Stimulated activated CD8-positive, alpha-beta memory T cell treated with anti-CD3 and anti-CD28 coated beads, Interleukin-15, amount 100 ng/mL, for 1 hour (primary cell): ENCODE measurements at places on chromosomes 5 and 9.
A peak's percentile ranks its signal among the peaks of the same experiment; 100 is the strongest.

GRCh38 chr9:4614627-4615026, 47.5 kb upstream of the PLPP6 start:
- no peak for DNase-seq

DNA sequence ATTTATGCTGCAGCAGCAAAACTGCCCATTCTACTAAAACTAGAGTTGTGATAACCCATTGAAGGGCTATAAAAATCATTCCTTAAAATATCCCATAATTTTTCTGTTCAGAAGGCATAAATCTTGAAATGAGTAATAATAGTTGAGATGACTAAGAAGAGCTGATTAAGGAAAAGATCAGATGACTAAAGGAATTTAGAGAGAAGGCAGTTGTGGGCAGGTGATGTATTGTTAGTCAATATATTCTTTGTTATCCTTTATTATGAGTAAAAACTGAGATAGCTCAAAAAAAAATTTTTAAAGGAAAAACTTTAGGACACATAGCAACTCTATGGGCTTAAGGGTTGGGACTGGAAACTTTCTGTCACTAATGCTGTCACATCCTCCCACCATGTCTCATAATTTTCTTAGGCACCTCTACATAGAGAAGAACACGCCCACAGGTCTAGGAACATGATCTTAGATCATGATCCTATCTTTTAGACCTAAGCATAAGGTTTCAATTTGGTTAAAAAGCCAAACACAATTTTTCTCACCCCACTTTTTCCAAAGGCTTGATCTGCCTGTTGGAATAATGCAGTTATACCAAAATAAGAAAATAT, 597.5 kb upstream of the MEF2C start:
- no peak for DNase-seq

- DNase-seq = no peak
These were observed 203.6 kb downstream of the GABRB2 start for GRCh38 chr5:161342886-161343285.

DNA sequence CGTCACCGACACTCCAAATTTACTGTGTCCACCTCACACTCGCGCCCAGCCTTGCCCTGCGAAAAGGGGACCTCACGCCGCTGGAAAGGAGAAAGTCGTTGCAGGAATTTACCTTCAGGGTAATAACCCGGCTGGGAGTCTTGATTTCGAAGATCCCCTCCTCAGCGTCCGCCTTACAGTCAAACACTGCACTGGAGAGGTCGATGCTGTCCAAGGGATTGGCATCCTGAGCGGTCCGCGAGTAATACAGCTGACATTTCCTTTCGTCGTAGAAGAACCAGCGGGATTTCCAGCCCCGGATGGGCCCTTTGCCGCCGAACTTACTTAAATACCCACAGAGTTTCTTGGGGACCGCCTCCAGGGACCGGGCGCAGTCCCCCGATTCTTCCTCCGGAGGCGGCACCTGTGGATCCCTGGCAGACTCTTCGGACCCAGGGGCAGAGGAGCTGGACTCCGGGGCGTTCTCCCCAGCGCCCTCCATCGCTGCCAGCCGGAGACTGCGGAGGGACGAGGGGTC, 330 bp downstream of the TBC1D2 start:
- peak; percentile 16 for DNase-seq

- no peak for DNase-seq
These were observed 2.2 kb downstream of the RACK1 start for GRCh38 chr5:181241393-181241975.

- DNase-seq = no peak
These were observed 36.2 kb upstream of the DAP start for GRCh38 chr5:10797261-10797660.

DNA sequence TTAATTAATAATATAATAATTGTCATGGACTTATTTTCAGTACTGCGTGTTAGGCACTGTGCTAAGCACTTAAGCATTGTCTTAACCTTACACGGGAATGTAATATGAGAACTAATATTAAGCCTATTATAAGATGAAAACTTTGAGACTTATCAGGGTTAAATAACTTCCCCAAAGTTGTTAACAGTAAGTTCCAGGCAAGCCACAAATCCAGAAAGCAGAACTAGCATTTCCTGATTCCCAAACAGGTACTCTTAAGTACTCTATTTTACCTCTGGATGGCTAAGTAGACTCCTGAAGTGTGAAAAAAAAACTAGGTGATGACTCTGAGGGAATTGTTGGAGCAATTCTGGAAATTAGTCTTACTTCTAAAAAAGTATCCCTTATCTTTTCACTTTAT, 23.8 kb downstream of the GABRG2 start:
- no peak for DNase-seq

GRCh38 chr9:104826079-104826775, 62.3 kb downstream of the NIPSNAP3B start:
- no peak for DNase-seq

DNA sequence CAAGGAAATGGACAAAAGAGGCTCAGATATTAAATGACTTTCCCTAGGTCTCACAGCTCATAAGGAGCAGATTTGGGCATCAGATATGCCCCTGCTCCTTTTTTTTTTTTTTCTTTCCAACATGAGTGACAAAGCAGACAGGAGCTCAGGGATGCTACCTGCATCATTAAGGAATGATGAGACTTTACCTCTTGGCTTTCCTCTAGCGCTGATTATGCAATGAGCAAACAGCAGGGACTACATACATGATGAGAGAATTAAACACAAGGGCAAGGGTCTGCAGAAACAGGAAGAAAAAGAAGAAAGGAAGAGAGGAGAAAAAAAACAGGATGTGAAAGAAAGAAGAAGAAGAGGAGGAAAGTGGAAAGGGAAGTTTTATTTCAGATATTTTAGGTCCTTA, 179.9 kb downstream of the PPP2R2B start:
- no peak for DNase-seq

DNA sequence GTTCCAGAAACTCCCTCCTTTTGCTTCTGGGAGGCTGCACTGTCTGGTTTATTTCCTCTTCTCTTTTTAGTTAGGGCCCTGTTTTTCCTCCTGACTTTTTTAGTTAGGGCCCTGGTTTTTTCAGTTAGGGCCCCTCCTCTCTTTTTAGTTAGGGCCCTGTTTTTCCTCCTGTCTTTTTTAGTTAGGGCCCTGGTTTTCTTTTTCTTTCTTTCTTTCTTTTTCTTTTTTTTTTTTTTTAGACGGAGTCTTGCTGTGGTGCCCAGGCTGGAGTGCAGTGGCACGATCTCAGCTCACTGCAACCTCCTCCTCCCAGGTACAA, 15.1 kb downstream of the GSN start:
- DNase-seq = no peak

- DNase-seq = no peak
These were observed 506.3 kb upstream of the WWC1 start for GRCh38 chr5:167785106-167785505.

GRCh38 chr5:139848508-139849100, 53.0 kb downstream of the PSD2 start:
- DNase-seq = no peak

GRCh38 chr5:131112424-131112823, 52.6 kb downstream of the HINT1 start:
- no peak for DNase-seq

DNA sequence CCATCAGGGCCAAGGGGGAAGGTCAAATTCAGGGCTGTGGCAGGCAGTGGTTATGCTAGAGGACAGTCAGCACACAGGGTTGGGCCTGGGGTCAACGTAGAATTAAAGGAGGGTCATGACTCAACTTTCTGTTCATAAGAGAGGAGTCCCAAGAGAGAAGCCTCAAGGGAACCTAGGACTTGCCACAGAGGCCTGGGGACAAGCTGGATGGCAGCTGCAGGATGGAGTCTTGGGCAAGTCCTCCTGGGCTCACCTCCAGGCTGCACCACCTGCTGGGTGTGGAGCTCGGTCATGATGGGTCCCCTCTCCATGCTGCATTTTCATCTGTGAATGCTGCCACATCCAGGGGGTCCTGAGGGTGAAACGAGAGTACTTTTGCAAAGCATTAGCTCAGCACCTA, 9.0 kb upstream of the WNK2 start:
- DNase-seq = no peak

GRCh38 chr5:58854441-58854840, 271.6 kb downstream of the RAB3C start:
- no peak for DNase-seq

GRCh38 chr9:128214571-128215490, 11.7 kb downstream of the DNM1 start:
- DNase-seq = no peak

GRCh38 chr5:139023286-139023685, 148.2 kb upstream of the LRRTM2 start:
- DNase-seq = no peak

- no peak for DNase-seq
These were observed 63.6 kb downstream of the PALM2AKAP2 start for GRCh38 chr9:109843641-109844040.

DNA sequence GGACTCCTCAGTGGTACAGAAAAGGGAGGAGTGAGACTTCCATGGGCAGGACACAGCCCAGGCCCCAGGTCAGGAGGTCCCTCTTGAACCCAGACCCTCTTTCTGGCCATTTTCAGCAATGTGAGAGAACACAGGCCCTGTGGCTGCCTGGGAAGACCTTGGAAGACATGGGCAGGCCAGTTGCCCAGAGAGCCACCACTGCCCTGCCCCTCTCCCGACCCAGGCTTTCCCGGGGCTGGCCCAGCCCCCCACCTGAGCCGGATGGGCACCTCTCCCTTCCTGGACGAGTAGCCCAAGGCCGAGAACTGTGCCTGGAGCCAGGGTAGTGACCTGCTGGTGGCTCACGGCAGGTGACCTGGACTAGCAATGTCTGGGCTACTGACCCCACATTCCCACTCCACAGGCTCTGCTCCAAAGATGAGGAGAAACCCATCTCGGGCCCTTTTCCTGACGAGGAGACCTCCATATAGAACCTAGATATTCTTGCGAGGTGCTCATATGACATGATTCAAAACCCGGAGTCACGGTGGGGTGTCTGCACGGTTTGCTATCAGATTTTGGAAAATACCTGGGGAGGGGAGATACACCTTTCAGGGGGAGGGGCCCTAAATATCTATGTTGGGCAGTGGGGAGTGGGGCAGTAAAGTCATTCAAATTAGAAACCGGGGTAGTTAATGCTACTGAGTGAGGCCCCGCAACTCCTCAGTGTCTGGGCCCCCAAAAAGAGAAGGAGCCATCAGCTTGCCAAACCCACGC, 59.4 kb downstream of the ZNF354C start:
- DNase-seq = no peak

GRCh38 chr9:107274096-107274495, 9.0 kb upstream of the RAD23B start:
- DNase-seq = no peak

DNA sequence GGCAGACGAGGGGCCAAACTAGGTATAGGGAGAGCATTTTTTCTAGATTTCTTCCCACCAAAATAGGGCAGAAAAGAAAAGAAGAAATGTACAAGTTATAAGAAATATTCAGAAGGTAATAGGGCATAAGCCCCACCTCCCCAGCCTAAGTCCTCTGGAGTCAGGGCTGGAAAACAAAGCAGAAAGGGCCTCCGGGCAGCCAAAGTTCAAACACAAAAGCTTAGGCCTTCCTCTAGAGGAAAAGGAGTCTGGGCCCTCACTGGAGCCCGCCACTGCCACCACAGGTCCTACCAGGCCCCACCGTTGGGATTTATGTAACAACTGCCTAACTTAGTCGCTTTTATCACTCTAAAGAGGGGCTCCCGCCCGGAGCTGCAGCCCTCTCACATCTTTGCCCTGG, 27.6 kb downstream of the TBC1D2 start:
- no peak for DNase-seq
